ENCODE measurements at places on chromosomes 5 and 9.

DNA sequence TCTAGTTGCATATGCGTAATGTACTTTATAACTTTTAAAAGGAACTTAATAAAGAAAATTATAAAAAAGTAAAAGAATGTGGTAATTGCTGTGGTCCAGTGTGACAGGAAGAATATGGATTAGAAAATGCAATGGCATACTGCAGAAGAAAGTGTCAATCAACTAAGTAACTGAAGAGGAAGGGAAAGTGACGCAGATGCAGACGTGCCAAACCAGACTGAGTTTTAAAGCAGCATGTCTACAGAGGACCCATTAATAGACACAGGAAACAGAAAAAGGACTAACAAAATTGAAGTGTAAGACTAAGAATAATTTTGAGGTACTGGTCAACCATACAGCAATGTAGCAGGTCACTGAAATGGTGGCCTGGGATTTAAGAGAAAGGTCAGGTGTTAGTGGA is 73.3 kb downstream of the DPYSL3 start:
- no peak for DNase-seq

DNA sequence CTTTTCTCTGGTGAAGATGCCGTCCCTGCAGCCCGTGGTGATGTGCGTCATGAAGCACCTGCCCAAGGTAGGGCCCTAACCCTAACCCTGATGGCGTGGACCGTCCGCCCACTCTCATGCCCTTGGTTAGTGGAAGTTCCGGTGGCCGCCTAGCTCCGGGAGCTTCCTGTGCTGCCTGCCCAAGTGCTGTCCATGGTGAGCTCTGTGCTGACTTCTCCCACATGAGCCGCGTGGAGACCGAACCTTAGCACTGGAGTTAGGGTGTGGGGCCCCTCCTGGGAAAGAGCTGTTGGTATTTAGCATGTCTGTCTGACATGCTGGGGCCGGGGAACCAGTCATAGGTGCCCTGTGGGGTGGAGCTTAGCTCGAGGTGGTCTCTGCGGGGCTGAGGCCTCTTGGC is 1.2 kb downstream of the NELFB start:
- no peak for DNase-seq

DNA sequence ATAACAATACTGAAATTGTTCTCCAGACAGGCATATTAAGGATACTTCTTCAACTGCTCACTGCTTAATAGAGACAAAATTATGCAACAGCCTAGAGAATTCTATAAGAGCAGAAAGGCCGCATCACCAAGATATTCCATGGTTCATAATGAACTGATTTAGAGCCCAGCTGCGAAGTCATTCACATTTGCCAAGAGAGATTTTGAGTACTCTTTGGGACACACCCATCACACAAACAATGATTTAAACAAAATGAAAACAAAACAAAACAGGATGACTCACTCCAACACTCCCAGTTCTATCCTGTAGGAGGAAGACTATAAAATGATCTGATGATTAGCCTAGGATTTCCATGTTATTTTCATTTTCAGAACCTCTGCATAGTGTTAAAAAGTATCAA is 145.7 kb upstream of the GNA14 start:
- no peak for DNase-seq

DNA sequence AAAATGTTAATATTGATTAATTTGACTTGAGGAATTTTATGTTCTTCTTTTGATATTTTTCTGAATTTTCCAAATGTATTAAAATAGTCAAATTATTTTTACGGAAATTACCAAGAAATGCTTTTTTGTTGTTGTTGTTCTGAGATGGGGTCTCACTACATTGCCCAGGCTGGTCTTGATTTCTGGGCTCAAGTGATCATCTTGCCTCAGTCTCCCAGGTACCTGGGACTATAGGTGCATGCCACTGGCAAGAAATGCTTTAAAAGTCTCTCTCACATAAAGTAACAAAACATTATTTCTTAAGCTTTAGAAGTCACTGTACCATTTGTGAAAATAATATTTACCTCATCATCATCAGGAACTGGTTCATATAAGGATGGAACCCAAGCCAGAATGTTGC is 43.0 kb upstream of the ELOVL7 start:
- no peak for DNase-seq

GRCh38 chr5:172377856-172378255 is 76.5 kb downstream of the SH3PXD2B start:
- no peak for DNase-seq

GRCh38 chr9:109031241-109031640 is 17.9 kb upstream of the CTNNAL1 start:
- DNase-seq = no peak

DNA sequence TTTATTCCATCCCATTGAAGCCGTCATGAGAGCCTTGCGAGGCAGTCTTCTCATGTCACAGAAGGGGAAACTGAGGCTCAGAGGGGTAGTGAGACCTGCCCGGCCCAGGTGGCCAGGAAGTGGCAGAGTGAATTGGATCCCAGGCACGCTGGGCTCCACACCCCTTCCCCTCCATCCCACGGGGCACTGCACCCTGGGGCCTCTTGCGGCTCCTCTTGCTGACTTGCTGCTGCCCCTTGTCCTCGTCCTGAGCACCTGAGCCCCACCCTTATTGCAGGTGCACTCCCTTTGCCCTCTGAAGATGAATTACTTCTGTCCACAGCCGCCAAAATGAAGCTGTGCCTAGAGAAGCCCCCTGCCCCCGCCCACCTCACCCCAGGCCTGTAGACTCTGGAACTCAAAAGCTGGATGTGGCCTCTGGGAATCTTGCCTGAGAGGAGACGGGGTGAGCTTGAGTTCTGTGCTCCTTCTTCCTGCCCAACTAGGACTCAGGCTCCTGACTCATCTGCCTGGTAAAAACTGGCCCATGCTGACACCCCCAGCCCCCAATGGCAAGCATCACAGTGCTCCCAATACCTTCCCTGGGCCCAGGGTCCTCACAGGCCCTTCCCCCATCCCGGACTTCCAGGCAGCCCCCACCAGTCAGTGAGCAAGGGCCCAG is 6.4 kb downstream of the NEURL1B start:
- DNase-seq = no peak

DNA sequence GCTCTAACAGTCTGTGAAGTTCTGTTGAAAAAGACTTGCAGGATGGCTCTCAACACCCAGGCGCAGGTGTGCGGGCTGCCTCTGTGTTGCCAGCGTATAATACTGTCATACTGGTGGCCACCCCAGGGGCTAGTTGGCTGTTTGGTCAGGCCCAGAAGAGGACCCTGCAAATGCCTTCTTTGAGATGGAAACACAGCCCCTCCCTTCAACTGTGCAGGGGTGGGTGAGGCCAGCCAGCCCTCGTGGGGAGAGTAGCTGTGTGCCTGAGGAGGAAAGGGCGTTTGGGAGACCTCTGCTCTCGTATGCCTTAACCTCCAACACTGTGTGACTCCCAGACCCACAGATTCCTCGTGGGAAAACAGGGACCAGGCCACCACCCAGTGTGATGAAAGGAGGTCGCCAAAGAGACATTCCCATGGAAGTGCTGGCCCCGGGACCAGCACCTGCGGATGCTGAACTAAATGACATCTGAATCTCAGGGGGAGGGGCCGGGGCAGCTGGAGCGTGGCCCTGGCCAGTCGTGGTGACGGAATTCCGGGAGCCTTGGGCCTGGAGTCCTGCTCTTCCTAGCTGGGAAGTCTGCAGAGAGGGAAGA is 11.3 kb upstream of the SCGB3A1 start:
- DNase-seq = no peak

DNA sequence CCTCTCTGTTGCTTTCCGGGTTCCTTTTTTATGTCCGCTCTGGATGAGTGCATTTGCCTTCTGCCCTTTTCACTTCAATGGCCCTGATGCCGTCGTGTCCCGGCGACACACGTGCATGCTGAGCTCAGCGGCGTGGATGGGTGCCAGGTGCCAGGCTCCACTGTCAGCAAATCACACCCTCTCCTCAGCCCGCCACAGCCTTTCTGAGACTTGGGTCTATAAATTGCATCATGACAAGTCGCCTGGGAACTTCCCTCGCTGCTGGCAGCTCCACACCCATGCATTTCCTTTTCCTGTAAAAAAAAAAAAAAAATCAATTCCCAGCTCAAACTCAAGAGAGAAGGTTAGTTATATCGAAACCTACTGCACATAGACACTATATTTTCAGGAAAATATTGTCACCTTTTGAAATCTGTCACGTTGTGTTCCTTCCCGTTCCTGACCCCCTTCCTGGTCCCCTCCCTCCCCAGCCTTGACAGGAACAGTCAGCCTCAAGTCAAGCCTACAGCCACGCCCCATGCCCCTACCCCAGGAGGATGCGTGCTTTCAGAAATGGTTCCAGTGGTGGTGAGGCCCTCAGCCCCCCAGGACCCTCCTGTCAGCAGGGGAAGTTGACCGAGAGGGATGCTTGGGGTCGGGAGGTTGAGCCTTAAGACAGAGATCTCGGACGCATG is 110.3 kb upstream of the PTCH1 start:
- no peak for DNase-seq

GRCh38 chr5:66122379-66123034 is 21.6 kb upstream of the SREK1 start:
- no peak for DNase-seq

DNA sequence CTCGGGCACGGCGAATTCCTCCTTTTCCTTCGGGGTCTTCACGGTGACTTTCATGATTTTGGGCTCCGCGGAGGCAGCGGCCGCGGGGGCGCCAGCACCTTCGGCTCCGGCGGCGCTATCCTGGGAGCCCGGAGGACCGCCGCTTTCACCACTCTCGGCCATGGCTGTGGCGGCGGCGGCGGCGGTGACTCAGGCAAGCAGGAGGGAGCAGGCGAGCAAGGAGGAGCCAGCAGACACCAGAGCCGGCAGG is 315 bp downstream of the UBQLN1 start:
- DNase-seq = no peak

DNA sequence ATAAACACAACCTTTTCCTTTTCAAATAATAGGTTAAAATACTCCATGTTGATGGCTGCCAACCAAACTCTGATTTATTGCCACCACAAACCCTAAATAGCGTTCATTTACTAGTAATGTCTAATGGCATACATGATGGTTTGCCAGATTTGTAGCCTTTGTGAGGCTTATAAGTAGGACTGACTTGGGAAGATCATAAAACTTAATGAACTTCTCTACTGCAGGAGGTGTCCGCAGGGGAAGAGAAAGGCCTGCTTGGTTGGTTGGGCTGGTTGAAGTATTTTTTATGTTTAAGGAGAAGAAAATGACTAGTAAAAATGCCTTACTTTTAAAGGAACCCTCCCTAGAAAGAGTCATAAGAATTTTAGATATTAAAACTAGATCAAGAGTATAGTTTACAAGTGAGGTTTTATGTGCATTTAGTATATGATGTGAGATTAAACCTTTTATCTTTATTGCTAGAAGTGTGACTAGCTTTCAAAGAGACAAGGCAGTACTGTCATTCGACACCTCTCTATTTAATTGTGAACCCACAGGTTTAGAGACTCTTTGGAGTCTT is 5.0 kb downstream of the PBX3 start:
- DNase-seq = no peak

- DNase-seq = no peak
Observed at GRCh38 chr9:36950389-36950788, 83.7 kb downstream of the PAX5 start.

GRCh38 chr5:153767221-153768188 is 271.2 kb downstream of the FAM114A2 start:
- no peak for DNase-seq

- DNase-seq = no peak
Observed at GRCh38 chr5:127596501-127596900, 52.4 kb upstream of the CTXN3 start.

DNA sequence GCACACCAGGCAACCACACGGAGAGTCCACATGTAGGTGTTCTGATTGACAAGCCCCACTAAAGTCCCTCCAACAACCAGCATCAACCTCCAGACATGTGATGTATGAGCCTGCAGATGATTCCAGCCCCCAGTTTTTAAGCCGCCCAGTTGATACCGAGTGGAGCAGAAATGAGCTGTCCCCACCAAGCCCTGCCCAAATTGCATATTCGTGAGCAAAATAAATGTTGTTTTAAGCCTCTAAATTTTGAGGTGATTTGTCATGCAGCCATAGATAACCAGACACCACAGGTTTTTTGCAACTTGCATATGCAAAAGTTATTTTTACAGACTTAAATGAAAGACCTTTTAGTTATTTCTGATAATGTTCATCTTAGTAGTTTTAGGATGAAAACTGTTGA is 187.7 kb downstream of the PIK3R1 start:
- no peak for DNase-seq
